ENCODE measurements at places on chromosomes 4 and X.

DNA sequence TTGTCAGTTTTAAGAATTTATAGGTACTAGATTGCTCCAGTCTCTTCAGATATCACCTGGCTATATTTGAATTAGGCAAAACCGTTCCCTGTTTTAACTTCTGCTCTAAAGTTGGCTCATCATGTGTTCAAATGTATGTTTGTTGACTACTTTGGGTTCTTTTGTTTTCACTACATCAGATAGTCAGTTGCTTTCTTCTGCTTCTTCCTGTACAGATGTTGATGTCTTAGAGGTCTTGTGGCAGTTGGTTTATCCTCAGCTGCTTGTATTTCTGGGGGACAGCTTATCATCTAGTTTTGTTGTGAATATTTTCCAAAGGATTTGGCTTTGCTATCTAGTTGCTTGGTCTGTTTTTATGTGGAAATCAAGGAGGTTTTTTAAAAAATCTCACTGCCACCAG, 28.0 kb downstream of the TBC1D19 start:
- no peak for DNase-seq

DNA sequence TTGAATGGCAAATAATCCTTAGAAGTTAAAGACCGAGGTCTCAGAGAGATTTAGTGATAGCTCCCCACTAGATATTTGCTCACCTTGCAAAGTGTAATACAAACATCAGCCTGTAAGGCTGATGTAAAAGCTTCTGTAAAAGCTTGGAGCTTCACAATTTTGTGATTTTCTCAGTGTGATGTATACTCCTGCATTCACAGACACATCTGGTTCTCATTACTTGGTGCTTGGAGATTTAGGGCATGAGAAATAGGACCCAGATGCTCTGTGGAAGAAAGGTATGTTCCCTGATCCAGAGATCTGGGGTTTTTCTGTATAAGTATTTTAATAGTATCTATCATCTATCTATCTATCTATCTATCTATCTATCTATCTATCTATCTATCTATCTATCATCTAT, 1664.3 kb downstream of the C4orf33 start:
- DNase-seq: no peak

DNA sequence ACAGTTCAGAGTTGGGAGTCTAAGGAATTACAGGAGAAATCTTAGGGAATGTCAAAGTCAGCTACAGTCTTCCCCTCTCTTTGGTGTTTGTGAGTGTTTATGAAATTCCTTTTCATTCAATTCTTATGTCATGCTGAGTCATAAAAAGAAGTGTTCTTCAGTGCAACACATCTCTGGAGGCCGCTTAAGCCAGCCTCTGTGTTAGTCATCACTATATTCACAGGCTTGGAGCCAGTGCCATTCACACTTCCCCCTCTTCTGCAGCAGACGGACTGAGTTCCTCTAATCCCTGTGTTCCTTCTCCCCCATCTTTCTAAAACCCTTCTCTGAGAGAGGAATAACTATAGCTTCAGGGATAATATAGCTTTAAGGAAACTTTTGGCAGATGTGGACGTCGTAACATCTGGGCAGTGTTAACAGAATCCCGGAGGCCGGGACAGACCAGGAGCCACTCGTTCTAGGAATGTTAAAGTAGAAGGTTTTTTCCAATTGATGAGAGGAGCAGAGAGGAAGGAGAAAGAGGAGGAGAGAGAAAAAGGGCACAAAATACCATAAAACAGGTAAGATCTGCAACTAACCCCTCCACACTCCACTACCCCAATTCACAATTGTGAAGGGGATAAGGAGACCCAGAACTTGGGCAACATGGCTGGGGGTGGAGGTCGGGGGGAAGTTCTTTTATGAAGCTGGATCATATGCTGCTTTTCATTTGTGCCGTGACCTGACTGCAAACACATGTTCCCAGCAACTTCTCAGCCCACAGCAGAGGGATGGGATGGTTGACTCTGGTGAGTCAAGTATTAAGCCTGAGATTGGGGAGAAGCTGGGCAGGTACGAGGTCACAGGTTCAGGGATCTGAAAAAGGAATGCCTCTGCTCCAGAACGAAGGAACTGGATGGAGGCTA, at the start of gene SRPX2:
SRPX2 (plus strand) TSS at position 244 of the 905 bp plus-strand sequence. CDS start 2,124 bp downstream, outside the sequence.
- peak; percentile 87 for DNase-seq

GRCh38 chr4:53608649-53609048, 17.4 kb upstream of the LNX1 start:
- DNase-seq: no peak

- DNase-seq: no peak
Measured at GRCh38 chrX:122641136-122641535, 542.9 kb upstream of the GRIA3 start.

DNA sequence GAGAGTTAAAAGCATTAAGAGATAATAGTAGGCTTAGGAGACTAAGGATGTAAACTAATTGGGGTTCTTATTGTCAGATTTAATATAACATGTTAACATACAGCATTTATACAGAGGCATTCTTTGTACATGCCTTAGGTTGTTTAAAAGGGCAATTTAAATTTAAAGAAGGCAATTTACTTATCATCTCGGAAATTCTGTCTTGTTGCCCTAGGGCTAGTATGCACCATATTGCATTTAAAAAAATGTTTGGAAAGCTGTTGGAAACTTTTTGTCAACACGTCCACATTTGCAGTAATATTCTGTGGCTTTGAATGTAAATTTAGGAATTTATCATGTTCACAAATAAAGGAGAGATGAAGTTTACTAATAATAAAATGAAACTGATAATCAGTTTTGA, 25.5 kb downstream of the GALNT7 start:
- DNase-seq: no peak

- peak; percentile 96 for DNase-seq
Measured at GRCh38 chrX:48465336-48465933, 4.6 kb downstream of the SLC38A5 start.

- no peak for DNase-seq
Measured at GRCh38 chrX:1099146-1099770, 113.2 kb downstream of the CRLF2 start.

DNA sequence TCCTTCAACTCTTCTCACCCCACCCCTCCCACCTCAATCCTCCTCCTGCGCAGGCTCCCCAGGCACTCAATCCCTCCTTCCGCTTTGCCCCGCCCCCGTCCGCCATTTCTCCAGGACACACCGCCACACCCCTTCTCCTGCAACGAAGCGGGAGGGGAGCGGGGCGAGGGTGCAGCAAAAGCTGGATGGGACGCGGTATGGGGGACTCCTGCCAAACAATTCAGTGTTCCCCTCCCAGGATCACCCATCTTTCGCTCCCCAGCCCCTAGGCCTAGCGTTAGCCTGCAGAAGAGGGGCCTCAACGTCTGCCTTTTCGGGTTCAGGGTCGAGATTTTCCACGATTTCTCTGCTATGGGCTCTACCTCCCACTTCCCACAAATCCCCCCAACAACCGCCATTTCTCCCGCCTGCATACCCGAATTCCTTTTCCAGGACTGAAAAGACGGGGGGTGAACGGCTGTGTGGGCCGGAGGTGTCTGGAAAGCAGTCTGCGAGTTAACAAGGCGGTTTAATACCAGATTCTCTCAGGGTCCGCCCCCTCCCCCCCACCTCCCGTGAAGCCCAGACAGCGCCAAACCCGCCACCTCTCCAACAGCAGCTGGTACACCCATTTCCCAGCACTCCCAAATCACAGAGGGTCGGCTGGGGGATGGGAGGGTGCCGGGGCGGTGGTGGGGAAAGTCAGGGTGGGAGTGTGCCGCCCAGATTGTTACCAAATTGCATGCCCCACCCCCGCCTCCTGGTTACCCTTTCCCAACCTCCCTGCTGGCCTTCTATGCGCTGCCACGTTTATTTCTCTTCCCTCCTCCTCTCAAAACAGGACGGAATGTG, 774 bp downstream of the ARMCX2 start:
- DNase-seq: peak; percentile 52

- DNase-seq: peak; percentile 54
Measured at GRCh38 chr4:10808591-10808990, 124.0 kb upstream of the CLNK start.

DNA sequence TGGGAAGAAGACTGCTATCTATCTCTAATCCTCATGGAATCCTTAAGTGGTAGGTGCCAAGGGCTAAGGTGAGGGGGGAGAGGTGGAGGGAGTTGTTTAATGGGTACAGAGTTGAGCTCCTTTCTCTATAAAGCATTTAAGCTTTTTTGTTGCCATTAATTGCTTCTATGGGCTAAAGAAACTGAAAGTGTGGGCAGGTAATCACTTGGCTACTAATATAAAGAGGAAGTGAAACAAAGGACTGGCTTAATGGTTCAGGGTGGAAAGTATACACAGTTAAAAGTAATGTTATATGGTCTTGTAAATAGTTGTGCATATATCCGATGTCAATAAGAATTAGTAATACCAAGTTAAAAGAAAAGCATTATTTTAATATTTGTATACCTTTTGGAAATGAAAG, 83.9 kb downstream of the POLA1 start:
- DNase-seq: no peak

- no peak for DNase-seq
Measured at GRCh38 chrX:99117011-99117410, 1293.1 kb downstream of the PCDH19 start.

DNA sequence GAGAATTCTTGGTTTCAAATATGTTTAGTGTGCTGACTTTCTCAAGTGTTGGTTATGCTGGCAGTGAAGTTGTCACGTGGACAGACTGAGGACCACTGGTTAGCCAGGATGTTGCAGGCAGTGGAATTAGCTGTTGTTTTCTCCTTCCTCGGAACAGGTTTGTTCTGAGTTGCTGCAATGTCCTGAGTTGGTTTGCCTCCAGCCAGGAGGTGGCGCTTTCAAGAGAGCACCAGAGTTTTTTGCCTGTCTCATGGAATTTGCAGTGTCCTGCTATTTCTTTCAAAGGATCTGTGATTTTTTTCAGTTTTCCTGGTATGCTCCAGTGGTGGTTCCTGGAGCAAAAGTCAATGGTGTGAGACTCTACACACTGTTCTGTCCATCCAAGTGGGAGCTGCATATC, 158.1 kb upstream of the CXorf66 start:
- peak; percentile 2 for DNase-seq

DNA sequence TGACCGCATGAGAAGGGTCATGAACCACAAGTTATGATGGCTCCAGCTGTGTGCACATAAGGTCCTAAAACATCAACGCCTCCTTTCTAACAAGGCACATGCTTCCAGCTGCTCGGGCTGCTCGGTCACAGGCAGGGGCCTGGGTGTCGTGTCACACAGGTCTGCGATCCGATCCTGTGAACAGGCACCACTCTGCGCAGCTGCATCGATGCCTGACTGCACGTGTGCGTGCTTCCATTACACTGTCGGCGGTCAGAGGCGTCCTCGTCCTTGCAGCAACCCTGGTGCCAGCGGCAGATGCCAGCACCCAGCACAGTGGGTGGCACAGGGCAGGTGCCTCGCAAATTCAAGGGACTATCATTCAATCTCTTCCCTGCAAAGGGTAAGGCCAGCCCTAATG, 23.9 kb downstream of the ZFYVE28 start:
- no peak for DNase-seq

GRCh38 chr4:136241221-136241986, 1290.9 kb downstream of the PCDH18 start:
- no peak for DNase-seq

- DNase-seq: peak; percentile 43
Measured at GRCh38 chr4:55507612-55508011, 39.1 kb downstream of the CLOCK start.

- DNase-seq: no peak
Measured at GRCh38 chrX:97145934-97146333, 262.2 kb downstream of the RPA4 start.

DNA sequence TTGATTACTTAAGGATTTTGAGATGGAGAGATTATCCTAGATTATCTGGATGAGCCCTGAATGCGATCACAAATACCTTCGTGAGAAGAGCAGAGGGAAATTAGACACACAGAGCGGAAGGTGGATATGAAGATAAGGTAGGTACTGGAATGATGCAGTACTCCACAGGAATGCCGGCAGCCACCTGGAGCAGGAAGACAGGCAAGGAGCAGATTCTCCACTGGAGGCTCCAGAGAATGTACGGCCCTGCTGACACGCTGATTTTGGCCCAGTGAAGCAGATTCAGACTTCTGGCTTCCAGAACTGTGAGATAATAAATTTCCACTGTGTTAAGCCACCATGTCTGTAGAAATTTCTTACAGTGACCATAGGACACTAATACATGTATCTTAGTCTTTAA, 79.4 kb upstream of the PITX2 start:
- DNase-seq: no peak

DNA sequence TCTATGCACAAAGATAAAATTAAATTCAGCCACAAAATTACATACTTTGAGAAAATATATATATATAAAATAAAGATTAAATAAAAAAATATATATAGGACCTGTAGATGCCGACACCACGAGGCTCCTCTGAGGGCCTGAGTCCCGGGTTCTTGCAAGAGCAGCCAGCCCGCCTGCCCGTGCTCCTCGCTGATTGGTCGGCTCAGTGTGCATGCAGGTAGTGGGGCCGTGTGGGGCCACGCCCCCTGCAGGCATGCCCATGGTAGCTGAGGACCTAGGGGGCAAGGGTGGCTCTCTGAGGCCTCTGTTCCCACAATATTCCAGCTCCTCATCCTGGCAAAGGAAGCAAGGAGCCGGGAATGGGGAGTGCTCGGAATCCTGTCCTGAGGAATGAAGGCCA, 80.5 kb upstream of the AMELX start:
- DNase-seq: no peak

DNA sequence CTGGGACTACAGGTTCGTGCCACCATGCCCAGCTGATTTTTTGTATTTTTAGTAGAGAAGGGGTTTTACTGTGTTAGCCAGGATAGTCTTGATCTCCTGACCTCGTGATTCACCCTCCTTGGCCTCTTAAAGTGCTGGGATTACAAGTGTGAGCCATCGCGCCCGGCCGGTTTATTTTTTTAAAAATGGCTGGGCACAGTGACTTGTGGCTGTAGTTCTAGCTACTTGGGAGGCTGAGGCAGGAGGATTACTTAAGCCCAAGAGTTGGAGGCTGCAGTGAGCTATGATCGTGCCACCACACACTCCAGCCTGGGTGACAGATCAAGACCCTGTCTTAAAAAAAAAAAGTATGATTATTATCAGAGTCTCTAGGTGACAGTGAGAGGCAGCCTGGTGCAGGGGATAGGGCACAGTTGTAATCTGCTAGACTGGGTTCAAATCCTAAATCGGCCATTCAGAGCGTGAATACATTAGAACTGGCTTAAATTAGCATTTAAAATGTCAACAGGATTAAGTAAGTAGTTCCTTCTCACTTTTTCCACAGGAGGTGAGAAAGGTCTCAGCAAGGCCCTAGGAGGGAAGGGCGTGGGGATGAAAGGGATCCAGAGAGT, 435 bp upstream of the MGST2 start:
- no peak for DNase-seq

DNA sequence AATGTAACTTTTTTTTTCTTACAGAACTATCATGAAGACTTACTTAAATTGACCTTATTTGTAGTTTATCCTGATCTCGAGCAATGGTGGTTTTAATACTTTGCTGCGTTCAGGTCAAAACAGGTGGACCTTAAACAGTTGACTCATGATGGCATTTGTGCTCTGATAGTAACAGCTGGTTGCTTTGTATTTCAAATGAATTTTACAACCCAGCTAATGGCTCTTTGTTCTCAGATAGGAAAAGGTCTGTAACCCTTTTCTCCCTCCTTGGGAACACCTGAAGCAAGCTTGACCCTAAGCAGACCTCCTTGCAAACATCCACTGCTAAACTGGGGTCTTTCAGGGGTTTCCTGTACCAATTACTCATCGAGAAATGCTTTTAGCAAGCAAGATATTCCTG, 79.2 kb downstream of the F11 start:
- no peak for DNase-seq

Measured in AG10803 (cell line).